Stimulated activated CD4-positive, alpha-beta T cell treated with anti-CD3 and anti-CD28 coated beads, Interleukin-12 subunit alpha, Interleukin-12 subunit beta, amount 100 ng/mL, for 48 hours (primary cell): ENCODE measurements at places on chromosomes 5 and 9.
A peak's percentile ranks its signal among the peaks of the same experiment; 100 is the strongest.

DNA sequence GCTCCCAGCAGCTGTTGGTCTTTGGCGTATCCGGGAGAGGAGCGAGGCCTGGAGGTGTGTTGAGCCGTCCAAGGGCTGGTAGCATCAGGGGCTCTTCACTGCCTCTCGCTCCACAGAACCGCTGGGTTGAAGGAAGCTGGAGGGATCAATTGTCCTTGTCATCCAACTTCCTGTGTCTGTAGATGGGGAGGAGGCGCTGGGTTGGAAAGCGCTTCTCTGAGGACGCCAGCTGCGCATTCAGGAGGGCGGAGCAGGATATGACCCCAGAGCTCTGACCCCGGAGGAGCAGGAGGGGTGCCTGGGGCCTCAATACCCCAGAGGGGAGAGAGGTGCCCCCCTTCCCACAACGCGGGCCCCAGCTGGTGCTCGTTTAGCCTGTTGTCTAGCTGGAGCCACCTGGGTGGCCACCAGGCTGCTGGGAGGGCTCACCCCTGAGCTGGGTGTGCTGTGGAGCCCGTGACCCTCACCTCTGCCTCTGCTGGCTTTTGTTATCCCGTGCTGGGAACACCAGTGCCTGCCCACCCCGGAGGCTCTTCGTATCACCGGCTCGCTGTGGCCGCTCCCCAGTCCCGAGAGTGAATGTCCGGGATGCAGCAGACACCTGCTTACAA lies 2.0 kb upstream of the DBH start:
- DNase-seq = no peak

DNA sequence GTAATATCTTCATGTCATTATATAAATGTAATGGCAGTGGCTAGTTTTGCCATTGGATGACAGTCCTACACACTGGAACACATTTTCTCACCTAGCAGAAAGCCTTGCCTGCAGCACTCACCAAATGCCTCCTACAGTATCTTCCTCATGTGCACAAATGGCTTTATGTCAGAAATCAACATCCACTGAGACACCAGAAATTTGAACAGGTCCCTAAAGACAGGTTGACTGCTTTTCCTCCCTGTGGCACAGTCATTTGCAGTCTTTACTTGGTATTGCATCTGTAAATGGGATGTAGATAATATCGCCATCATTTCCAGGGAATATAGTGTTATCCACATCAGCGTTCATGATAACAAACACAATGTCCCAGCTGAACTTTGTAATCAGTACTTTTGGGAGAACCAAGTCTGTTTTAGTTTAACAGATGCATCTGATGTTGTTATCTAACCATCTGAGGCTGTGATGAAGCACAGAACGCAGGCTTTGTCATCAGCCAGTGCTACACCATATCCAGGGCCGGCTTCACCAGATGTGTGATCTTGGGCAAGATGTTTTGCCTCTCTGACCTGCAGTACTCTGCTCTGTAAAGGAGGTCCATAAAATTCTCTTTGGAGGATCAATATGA lies 83.9 kb upstream of the TAS2R1 start:
- no peak for DNase-seq

DNA sequence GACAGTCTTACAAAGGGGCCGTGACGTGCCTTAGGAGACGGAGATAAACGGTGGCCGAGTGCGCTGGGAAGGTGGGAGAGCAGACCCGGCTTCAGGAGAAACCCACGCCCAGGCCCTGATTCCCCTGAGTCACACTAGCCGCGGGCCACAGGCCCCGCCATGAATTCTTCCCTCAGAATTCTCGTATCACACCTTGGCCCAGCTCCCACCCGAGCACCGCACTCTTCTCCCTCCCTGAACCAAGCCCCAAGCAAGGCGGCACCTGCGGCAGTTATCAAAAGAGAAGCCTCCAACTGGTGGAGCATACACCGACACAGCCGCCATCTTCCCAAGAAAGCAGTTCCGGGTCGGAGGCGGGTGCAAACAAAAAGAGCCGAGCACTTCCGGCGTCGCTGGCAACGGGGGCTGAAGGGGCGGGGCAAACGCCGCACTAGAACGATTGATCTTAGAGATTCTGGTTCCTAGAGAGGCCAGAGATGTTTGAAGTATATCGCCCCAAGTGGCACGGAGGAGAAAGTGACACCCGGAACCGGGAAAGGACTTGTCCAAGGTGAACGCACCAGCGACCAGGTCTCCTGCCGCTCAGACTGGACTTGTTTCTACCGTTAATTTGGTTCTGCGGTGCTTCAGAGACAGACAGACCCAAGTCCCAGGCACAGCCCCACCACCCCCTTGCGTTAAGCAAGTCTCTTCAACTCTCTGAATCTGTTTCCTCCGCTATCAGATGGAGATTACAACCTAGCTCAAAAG lies at the start of gene PSMB7:
Gene PSMB7 (minus strand): TSS at position 341 of the 750 bp plus-strand sequence. CDS start 17 bp downstream, at position 324.
- DNase-seq = peak; percentile 96

DNA sequence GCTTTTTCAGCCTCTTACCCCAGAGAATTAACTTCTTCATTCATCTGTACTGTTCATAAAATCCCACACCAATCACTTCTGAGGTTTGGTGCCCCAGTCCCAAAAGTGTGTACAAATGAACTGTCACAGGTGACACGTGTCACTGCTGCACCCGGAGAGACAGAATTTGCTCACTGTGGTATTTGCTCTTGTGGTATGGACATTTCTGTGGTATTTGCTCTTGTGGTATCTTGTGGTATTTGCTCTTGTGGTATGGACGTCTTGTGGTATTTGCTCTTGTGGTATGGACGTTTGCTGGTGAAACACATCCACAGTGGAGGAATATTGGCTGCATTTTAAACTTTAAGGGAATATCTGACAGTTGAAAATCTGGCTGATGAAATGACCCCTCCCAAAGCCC lies 214.9 kb upstream of the DAP start:
- no peak for DNase-seq

DNA sequence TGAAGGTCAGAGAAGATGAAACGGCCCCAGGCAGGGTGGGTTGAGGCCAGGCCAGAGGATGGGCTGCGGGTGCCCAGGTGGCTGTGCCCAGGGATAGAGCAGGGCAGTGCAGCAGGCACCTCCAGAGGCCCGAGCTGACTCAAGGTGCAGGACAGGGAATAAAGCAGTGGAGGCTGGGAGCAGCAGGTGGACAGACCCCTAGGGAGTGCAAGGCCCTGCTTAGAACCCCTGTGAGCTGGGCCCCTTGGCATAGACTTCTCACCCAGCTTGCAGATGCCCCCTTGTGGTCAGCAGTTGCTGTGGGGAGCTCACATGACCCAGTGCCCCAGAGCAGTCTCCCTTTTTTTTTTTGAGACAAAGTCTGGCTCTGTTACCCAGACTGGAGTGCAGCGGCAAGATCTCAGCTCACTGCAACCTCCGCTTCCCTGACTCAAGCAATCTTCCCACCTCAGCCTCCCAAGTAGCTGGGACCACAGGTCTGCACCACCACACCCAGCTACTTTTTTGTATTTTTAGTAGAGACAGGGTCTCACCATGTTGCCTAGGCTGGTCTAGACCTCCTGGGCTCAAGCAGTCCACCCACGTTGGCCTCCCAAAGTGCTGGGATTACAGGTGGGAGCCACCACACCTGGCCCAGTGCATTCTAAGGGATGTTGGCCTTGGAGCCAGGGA lies 118.8 kb downstream of the WNK2 start:
- peak; percentile 27 for DNase-seq

- DNase-seq = no peak
Measured at GRCh38 chr9:100303747-100304146, 49.0 kb downstream of the TEX10 start.

GRCh38 chr9:127118597-127119319 lies 3.7 kb downstream of the ANGPTL2 start:
- no peak for DNase-seq

DNA sequence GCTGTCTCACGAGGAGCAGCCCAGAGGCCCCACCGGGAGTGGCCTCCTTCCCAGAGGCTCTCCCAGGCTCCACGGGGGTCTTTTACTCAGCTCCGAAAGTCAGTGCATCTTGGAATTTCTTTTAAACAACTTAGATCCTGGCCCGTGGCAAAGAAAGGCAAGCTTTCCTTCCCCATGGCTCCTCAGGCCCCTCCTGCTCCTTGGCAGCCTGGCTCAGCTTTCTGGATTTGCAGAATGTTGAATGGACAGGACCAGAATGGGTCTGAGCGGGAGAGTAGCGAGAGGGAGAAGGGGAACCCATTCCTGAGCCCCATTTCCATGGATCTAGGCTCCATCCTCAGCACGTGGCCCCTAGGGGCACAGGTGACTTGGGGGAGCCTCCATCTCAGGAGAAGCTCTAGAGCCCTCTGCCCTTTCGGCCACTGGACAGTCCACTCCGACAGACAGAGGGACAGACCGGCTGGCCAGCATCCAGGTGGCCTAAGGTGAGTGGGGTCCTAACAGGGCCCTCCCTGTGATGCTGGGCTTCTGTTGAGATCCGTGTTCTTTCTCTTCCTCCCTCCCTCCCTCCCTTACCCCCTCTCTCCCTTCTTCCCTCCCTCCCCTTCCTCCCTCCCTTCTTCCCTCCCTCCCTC lies 173.9 kb upstream of the PPP1R26 start:
- DNase-seq = no peak

DNA sequence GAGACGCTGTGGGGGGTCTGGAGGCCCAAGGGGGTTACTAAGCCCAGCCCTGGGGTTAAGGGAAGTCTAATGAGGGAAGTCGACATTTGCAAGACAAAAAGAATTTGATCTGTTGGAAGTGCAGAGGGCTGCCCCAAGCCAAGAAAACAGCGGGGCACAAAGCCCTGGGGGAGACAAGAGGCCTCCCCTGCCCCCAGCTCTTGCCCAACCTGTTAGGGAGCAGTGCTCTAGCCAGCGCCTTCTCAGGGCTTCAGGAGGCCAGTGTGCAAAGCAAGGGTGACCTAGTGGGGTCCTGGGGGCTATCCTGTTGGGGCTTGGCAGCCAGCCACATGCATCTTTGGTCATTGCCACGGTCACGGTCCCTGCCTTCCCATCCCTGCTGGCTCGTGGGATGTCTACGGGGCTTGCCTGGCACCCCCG lies 25.2 kb downstream of the GFI1B start:
- DNase-seq = no peak

GRCh38 chr9:137159105-137160053 lies 10.5 kb downstream of the LRRC26 start:
- DNase-seq = no peak

GRCh38 chr9:2220036-2220435 lies 204.9 kb downstream of the SMARCA2 start:
- DNase-seq = no peak
